ENCODE measurements at places on chromosomes 6 and 20.
A peak's percentile ranks its signal among the peaks of the same experiment; 100 is the strongest.

DNA sequence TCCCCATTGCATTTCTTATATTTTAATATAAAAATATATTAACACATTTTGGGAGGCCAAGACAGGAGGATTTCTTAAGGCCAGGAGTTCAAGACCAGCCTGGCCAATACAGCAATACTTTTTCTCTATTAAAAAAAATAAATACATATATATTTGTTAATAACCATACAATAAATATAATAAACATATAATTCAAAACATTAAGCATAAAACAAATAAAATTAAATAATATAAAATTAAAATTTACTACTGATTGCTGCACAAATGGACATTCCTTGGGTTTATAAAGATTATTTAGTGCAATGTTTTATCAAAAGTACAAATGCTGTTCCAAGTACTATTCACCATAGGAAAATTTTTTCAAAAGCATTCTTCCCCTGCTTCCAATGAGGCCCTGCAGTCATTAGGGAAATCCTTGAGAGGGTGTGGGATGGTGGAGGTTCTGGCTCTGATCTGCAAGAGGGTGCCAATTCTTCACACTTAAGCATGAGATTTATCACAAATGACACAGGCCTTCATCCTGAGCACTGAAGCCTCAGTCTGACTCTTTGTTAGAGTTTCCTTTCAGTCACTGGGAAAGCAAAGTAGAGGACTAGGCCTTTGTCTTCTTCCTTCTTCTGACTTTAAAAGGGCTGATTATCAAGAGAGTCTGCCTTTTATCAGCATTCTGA lies 596.7 kb downstream of the EPM2A start:
- DNase-seq = peak; percentile 47

GRCh38 chr6:143513410-143513809 lies 1.9 kb upstream of the FUCA2 start:
- no peak for DNase-seq

- DNase-seq = no peak
Observed at GRCh38 chr20:58349570-58349969, 39.5 kb upstream of the VAPB start.

DNA sequence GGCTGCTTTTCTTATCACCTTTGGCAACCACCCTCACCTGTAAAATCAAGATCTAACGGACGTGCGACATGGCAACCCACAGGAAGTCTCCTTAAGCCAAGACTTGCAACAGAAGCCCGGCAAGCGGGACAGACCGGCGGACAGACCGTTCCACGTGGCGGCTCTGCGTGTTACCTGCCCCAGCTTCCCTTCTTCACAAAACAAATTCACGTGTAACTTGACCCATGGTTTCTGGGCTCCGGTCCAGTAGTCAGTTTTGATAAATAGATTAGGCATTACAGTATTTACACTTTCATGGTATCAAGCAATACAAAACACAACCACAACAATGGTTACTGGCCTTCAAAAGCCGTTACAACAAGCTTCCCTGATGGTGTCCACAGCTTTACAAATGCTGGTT lies 133.8 kb downstream of the PRND start:
- no peak for DNase-seq

DNA sequence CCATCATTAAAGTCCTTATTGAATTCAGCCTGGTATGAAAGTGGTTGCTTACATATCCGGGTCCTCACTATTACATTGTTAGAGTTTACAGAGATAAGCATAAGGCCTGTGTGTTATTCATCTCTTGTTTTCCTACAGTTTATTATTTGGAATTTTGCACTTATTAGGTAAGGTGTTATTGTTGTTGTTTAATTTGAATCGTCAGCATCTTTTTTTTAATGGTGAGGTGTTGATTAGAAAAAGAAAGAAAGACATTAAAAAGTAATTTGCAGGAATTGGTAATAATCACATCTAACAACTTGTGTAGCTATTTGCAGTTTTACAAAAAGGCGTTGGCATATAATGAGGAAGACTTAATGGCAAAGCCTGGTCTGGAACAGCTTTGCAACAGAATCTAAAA lies 158.6 kb downstream of the SAMD5 start:
- no peak for DNase-seq

DNA sequence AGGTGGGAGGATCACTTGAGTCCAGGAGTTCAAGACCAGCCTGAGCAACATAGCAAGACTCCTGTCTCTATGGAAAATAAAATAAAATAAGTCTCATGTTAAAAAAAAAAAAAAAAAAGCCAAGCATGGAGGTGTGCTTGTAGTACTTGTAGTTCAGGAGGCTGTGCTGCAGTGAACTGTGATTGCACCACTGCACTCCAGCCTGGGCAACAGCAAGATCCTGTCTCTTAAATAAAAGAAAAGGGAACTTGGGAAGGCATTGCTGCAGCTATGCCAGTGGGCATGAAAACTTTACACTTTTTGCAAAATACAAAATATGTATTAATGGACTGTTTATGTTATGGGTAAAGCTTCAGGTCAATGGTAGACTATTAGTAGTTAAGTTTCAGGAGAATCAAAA lies 37.5 kb upstream of the REV3L start:
- DNase-seq = no peak

- peak; percentile 46 for DNase-seq
Observed at GRCh38 chr20:49979030-49979832, 3.5 kb upstream of the SNAI1 start.

DNA sequence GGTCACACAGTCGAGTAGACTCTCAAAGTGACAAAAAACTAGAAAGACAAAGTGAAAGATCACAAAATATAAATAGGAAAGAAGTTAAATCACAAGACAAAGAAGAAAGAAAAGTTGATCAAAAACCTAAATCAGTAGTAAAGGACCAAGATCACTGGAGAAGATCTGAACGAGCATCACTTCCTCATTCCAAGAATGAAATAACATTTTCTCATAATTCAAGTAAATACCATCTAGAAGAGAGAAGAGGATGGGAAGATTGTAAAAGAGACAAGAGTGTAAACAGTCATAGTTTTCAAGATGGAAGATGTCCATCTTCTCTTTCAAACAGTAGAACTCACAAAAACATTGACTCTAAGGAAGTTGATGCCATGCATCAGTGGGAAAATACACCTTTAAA lies 31.6 kb upstream of the GJA10 start:
- no peak for DNase-seq

- no peak for DNase-seq
Observed at GRCh38 chr20:3121271-3121911, 36.9 kb upstream of the AVP start.

GRCh38 chr20:46078954-46079353 lies 10.8 kb downstream of the NCOA5 start:
- DNase-seq = no peak

GRCh38 chr6:41451515-41452163 lies 94.5 kb upstream of the FOXP4 start:
- DNase-seq = no peak

- DNase-seq = peak; percentile 37
Observed at GRCh38 chr6:43774776-43775534, 4.9 kb downstream of the VEGFA start.
